ENCODE measurements at places on chromosomes 4 and X.

DNA sequence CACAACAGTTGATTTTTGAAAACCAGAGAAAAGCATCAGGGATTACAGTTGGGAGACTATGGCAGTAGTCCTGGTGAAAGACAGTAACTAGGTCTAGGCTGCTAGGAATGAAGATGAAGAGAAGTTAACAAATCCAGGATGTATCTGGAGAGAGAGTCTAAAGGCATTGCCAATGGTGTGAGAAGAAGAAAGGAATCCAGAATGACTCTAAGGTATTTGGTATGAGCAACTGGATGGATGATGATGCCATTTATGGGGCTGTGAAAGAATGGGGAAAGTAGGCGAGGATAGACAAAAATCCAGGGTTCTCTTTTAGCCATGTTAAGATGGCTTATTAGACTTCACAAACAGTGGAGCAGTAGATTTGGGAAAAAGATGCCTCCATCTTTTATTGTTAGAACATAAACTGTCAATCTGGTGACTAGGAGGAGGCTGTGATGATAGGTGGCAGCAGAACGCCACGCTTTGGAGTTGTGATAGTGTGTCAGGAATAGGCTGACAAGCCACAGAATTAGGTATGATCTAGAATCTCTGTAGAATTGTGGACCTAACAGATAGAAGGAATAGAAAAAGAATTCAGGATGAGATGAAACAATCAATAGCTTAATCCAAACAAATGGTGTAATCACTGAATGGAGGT is 27.3 kb upstream of the JADE1 start:
- DNase-seq: peak; percentile 45

DNA sequence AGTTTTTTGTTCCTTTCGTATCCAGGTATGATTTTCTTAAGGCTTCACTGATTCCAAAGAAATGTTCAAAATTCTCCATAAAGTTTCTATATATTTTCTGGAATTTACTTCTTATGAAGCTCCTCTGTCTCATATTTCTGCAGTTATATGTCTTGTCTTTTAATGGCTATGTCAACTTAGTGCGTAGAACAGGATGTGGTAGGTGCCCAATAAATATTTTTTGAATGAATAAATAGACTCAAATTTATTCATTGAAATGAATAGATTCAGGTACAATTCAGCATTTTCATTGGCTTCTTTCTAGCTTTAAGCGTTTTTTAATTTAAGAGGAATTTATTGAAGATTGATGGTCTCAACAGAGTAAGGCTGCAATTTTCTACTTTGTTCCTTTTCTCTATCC is 231.9 kb upstream of the BOD1L1 start:
- DNase-seq: no peak

GRCh38 chr4:123675567-123675966 is 279.0 kb downstream of the SPRY1 start:
- no peak for DNase-seq

GRCh38 chr4:98446499-98447375 is 185.6 kb downstream of the RAP1GDS1 start:
- no peak for DNase-seq

- no peak for DNase-seq
Observed at GRCh38 chr4:26074712-26075430, 160.9 kb downstream of the SMIM20 start.

DNA sequence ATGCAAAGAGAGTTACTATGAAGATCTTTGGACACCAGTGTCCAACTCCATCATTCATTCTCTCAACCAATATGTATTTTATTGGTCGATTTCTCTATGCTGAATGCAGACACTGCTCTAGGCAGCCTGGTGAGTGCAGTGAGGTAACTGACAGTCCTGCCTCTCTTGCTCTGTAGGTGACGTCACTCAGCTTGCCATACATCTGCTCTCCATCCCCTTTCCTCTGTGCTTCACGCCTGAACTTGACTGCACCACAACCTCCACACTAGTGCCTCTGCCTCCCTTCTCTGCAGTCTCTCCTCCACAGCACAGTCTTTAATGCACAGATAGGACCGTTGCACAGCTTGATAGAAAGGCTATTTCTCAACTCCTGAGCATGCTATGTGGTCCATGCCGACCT is 344.9 kb upstream of the NOCT start:
- DNase-seq: no peak

DNA sequence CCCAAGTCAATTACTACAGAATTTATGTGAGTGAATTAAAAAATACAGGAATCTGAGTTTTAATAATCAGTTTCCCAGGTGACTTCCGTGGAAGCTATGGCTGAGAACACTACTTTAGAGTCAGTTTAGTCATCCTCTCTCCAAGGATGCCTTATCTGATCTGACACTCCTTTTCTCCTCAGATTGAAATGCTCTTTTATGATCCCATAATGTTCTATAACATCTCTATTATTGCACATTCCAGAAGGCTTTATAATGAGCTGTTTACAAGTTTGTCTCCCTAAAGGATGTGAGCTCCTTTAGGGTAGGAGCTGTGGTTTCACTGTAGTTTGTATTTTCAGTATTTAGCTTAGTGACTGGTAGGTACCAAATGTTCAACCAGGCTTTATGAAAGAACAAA is 90.0 kb downstream of the GPRIN3 start:
- no peak for DNase-seq

GRCh38 chr4:101334963-101335572 is 12.3 kb downstream of the PPP3CA start:
- no peak for DNase-seq

- no peak for DNase-seq
Observed at GRCh38 chrX:9489234-9489633, 24.4 kb downstream of the TBL1X start.

GRCh38 chrX:63765712-63766111 is 19.3 kb downstream of the ARHGEF9 start:
- no peak for DNase-seq

DNA sequence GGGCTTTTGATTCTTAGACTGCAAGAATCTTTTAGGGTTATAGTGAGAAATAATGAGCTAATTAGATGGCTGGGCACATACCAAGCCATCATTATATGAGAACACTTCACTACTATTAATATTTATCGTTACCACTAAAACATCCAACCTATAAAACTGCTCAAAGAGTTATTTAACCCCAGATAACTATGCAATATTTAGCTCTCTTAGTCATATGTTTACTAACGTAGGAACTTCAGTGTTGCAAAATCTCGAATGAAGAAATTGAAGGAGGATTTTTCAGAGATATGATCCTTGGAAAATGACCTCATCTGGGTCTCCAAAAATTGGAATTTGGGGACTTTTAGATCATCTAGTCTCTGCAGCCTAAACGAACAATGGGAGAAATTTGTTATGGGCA is 265.0 kb upstream of the RPS6KA3 start:
- DNase-seq: no peak

GRCh38 chr4:183223053-183223452 is 97.0 kb downstream of the CLDN22 start:
- DNase-seq: no peak

DNA sequence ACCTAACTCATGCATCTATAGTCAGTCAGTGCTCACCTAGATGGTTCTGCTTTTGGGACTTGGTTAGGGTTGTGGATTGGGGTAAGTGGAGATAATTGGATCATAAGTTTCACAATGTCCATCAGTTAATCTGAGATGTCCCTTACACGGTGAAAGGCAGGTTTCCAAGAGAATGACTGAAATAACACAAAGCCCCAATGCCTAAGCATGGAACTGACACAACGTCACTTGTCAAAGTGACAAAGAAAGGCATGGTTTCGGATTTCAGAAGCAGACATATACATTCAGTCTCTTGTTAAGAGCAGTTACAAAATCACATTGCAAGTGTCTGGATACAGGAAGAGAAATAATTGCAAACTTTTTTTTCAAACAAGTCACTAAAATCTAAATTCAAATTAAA is 1456.9 kb downstream of the TECRL start:
- DNase-seq: no peak

DNA sequence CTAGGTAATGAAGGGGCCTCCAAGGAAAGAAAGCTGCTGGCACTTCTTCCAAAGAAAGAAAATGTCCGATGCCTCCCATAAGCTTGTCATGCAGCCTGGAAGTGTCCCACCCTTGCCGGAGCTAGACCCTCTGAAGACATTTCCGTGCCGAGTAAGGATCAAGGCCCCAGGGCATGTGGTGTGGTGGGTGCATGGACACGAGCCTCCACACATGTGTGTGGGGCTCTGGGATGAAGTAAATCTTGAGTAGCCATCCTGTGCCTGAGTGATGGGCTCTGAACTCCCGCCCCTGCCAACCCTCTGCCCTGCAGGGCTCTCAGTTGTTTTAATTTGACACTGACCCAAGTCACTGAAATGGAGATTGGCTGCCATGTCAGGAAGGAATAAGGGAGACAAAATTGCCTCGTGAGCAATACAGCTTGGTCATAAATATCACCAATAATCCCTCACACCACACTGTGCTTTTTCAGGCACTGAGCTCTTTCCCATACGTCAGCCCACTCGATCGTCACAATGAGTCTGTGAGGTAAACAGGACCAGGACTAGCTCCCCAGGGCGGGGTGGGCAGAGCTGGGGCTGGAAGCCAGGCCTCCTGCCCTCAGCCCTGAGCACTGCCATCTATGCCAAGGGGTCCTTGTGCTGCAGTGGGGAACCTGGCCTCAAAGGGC is 24.6 kb downstream of the CNGA2 start:
- no peak for DNase-seq

DNA sequence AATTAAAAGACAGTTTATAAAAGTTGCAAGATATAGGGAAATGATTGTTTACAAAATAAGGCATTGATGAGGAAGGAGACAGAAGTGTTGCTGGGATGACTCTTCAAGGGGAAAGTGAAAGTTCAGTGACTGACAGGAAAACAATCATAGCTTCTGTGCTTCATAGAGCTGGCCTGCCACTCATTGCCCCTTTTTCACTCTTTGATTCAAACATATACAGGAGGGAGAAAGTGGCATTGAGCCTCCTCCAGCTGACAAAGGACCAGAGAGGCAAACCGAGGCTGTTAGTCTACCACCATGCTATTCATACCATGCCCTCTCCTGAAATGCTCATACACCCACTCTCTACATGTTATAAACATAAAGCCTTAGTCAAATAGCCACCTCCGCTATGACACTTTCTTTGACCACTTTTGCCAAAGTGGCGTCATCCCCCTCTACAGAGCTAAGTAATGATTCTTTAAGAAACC is 79.2 kb upstream of the ATOH1 start:
- DNase-seq: no peak

DNA sequence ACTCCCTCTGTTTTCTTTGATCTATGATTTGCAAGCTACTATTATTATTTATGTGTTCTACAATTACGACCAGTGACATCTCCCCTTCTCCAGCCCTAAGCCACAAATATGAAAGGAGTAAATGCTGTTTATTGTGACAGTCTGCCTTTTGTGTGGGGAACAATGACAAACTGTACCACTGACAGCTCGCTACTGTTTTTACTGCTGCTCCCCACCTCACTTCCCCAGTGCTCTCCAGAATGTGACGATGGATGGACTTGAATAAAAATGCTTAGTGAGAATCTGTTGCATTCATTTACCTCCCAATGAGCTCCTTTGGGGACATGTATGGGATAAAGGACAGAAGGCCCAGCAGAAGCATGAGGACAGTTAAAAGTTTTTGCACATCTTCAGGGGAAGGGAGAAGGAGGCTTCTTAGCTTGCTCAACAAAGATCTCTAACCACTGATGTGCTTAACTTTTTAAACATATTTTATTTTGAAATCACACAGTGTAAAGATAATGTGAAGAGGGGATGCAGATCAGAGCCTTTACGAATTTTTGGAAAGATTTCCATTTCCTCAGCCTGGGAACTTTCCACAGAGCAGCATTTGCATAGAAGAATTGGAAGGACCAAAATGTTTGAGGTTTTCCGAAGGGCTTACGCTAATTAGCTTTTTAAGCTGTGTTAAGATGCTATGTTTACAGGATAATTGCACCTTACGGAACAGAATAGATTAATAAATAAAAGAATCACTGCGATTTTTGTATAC is 485.1 kb upstream of the TENM3 start:
- DNase-seq: no peak

GRCh38 chrX:151982222-151982621 is 7.7 kb upstream of the GABRE start:
- peak; percentile 74 for DNase-seq

- DNase-seq: no peak
Observed at GRCh38 chrX:132085786-132086185, 42.0 kb downstream of the FRMD7 start.

DNA sequence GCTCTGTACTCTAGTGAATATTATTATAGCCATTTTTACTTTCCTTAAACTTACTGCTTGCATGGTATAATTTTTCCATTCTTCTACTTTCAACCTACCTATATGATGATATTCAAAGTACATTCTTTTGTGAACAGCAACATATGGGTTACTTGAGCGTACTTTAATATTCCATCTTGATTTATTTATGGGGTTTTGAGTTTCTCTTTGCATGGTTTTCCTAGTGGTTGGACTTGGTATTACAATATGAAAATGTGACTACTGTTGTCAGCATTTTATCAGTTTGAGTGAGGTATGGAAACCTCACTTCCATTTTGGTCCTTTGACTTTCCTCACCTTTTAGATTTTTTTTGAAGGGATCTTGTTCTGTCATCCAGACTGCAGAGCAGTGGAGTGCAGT is 35.9 kb downstream of the ADGRG4 start:
- DNase-seq: no peak

DNA sequence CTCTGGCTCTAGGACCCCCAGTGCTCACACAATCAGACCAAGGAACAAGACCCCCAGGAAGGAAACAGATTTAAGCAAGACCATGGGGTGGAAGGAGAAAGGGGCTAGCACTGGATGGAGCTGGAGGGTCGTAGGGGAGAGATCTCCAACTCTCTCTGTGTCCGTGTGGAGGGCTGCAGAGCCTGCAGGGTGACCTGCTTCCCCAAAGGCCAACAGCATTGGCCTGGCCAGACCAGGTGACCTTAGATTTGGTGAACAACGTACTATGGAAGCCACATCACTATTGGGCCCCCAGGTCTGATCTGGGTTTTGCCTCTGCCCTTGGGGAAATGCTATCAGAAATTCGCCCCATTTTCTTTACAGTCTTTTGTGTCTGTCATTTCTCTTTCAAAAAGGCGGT is 26.0 kb downstream of the NLGN3 start:
- no peak for DNase-seq

Data from GM04503 (cell line).